ENCODE measurements at places on chromosomes 1 and 21.

- DNase-seq: no peak
These were observed 90.1 kb downstream of the ZSWIM5 start for GRCh38 chr1:45116340-45116739.

DNA sequence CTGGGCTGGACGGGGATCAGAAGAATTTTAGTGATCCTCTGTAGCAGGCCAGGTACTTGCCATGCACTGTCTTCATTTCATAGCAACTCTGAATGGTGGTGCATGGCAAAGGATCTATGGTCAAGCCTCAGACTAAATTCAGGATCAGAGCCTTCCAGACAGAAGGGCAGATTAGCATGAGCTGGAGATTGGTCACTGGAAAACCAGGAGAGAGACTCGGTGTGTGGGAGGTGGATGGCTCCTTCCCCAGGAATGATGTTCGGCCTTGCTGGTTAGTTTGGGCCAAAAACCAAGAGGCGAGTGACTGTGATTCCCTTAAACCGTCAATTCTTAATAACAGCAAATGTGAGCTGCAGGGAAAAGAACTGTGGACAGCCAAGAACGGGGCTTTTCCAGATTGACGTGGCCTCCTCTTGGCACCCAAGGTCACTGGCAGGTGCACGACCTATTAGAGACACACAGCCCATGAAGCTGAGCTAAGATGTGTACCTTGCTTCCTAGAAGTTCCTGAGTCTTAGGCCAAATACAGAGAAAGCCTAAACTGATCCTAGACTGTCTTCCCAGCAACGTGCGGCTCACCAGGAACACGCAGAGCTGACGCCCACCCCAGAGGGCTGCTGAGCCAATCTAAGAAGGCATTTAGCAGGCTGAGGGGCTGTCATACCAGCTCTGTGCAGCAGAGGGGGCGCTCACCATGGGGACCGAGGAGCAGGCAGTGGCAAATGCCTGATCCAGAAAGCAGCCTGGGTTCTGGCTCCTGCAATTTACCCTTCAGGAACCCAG is 18.5 kb downstream of the ALDH4A1 start:
- peak; percentile 12 for DNase-seq

GRCh38 chr1:198231779-198232178 is 75.0 kb downstream of the NEK7 start:
- DNase-seq: no peak

GRCh38 chr1:200969726-200970561 is 53.6 kb downstream of the KIF21B start:
- no peak for DNase-seq

DNA sequence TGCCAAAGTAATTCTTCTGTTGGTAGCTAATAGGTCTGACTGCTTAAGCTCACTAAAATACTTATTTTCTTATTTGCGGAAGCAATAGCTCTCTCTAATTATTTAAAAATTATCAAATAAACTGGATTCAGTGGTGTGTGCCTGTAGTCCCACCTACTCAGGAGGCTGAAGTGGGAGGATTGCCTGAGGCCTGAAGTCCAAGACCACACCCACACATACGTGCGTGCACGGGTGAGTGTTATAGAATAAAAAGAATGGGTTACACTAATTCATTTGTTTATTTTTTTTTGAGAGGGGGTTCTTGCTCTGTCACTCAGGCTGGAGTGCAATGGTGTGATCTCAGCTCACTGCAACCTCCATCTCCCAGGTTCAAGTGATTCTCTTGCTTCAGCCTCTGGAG is 94.2 kb upstream of the HNRNPU start:
- no peak for DNase-seq

GRCh38 chr1:14961661-14962267 is 191.8 kb upstream of the TMEM51 start:
- DNase-seq: peak; percentile 21

GRCh38 chr1:42936309-42937078 is 22.2 kb downstream of the SLC2A1 start:
- DNase-seq: no peak

DNA sequence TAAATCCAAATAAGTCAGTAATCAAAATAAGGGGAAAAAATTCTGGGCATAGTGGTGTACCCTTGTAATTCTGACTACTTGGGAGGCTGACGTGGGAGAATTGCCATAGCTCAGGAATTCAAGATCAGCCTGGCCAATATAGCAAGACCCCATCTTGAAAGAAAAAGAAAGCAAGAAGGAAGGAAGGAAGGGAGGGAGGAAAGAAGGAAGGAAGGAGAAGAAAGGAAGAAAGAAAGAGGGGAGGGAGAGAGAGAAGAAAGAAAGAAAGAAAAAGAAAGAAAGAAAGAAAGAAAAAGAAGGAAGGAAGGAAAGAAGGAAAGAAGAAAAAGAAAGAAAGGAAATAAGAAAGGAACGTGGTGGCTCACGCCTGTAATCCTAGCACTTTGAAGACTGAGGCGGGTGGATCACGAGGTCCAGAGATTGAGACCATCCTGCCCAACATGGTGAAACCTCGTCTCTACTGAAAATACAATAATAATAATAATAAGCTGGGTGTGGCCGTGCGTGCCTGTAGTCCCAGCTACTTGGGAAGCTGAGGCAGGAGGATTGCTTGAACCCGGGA is 64.5 kb upstream of the ROR1 start:
- no peak for DNase-seq

- DNase-seq: no peak
These were observed 555.6 kb downstream of the LTN1 start for GRCh38 chr21:28437061-28437460.

- no peak for DNase-seq
These were observed 505.8 kb downstream of the PLPP3 start for GRCh38 chr1:56073614-56074006.

- DNase-seq: no peak
These were observed 36.2 kb upstream of the EFCAB14 start for GRCh38 chr1:46755121-46755520.

- DNase-seq: no peak
These were observed 6.1 kb downstream of the C1orf159 start for GRCh38 chr1:1109743-1110142.

- no peak for DNase-seq
These were observed 17.8 kb upstream of the PPP2R5A start for GRCh38 chr1:212267460-212267859.

GRCh38 chr1:231279081-231279480 is 38.1 kb downstream of the GNPAT start:
- DNase-seq: no peak

DNA sequence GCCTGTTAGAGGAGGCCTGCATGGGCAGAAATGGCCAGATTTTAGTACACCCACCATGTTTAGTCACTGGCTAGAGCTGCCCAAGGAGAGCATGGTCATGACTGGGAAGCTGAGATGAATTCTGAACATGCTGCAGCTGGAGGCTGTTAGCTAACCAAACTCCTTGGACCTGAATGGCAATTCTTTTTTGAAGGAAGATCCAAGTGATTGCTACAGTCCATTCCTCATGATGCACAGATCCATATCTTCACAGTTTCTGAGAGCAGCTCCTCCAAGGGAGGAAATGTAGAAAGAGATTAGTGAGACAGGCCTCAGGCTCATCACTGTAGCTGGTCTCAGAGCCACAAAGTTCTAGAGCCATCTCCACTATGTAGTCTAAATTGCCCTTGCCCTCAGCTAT is 11.1 kb downstream of the ZFYVE9 start:
- DNase-seq: no peak

- DNase-seq: no peak
These were observed 9.6 kb downstream of the ZNF644 start for GRCh38 chr1:91012196-91012595.

DNA sequence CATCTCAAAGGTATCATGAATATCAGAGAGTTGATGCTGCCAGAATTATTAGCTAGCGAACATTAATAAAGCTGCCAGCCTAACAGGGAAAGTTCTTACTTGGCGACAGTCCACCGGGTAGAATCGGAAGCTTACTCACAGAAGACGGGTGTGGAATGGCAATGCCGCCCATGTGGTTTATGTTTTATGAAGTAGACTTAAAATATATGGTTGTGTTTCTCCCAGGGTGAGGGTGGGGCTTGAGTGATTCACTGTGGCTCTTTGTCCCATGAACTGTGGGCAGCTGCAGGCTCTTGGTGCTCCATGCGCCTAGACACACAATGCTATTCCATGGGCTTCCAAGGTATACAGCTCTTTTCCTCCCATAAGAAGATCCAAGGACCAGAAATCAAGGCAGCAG is 162.7 kb downstream of the PIGK start:
- no peak for DNase-seq

DNA sequence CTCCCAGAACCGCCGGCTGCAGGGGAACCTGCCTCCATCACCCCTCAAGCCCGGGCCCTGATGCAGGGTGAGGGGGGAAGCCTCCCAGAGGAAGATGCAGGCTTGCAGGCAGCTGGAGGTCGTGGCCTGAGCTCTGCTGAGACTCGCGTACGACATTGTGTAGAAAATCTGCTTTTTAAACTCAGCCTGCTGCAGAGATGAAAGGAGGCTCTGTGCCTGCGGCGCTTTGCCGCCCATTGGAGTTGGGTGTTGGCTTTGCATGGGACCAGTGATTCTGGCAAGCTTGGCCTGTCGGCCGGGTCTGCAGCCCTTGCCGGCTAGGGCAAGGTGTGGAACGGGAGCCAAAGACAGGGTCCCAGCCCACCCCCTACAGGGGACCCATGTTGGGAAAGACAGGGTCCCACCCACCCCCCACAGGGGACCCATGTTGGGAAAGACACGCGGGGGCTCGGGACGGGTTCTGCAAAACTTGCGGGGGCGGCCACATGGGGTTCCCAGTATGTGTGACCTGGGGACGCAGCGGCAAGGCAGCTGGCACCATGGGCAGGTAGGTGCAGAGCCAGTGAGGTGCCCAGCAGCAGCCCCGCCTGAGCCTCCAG is 55.6 kb downstream of the SLX9 start:
- DNase-seq: no peak

- no peak for DNase-seq
These were observed 217.0 kb upstream of the PKN2 start for GRCh38 chr1:88466899-88467580.

GRCh38 chr1:232431748-232432147 is 198.2 kb downstream of the SIPA1L2 start:
- no peak for DNase-seq

GRCh38 chr1:162333991-162334390 is 42.7 kb downstream of the SPATA46 start:
- DNase-seq: no peak

DNA sequence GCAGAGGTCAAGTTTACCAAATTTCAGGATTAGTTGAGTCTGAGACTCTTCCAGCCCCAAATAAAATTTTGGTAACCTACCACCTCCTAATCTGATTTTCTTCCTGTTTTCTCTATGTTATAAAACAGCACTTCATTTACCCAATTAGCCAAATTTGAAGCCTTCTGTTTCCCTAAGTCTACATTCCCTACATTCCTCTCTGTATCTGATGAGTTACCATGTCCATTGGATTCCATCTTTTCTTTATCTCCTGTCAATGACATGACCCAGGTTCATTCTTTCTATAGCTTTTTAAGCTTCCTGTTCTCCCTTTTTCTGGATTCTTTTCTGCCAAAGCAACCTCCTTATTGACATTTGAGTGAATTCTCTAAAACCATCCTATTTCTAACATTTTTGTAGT is 72.8 kb downstream of the OSBPL9 start:
- DNase-seq: no peak

DNA sequence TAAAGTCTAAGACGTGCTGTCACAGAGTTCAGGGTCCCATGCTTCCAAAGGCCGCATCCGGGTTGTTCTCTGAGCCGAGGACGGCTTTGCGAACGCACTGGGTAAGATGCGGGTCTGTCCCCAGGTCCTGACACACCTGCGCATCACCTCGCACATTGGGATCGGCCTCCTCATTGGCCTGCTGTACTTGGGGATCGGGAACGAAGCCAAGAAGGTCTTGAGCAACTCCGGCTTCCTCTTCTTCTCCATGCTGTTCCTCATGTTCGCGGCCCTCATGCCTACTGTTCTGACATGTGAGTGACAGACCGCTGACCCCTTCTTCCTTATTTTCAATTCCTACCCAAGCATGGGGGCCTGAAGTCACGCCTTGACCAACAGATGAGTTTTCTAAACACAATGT is 25.3 kb downstream of the TFF3 start:
- no peak for DNase-seq

DNA sequence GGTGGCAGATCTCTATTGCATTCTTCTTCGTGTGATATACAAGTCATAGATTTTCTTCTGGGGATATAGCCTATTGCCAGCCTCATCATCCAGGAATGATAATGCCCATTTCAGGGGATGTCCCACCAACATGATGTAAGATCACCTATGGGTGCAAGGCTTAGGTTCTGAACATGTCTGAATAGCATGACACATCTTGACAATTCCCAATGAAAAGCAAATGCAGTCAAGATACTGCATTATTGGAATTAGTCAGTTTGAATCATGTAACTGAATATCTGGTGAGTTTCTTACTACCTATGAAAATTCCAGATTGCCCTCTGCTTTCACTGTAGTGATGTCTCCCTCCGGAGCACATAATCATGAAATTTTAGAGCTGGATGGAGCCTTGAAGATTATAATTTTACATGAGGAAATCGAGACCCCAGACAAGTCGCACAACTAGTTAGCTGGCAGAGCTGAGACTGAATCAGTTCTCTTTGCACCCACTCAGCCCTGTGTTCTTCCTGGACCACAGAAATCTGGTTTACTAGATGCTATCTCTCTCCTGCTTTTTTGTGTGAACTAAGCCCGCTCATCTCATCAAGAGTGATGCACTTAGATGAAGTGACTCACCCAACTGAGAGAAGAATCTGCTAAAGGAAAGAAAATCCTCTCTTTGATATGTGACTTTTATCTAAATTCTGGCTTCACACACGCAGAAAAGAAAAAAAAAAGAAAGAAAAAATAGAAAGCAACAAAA is 65.0 kb downstream of the WDR64 start:
- no peak for DNase-seq

DNA sequence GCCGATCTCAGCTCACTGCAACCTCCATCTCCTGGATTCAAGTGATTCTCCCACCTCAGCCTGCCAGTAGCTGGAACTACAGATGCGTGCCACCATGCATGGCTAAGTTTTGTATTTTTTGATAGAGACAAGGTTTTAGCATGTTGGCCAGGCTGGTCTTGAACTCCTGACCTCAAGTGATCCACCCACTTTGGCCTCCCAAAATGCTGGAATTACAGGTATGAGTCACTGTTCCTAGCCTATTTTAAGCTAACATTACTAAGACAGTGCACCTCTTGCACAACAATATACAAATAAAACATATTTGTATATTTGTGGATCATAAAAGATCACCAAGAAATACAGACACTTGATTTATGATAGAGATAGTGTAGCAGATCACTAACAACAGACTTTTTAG is 139.1 kb downstream of the DUSP10 start:
- DNase-seq: no peak

- DNase-seq: no peak
These were observed 42.3 kb downstream of the COL24A1 start for GRCh38 chr1:86114236-86114635.

GRCh38 chr1:237873487-237874211 is 17.1 kb downstream of the ZP4 start:
- peak; percentile 7 for DNase-seq

- DNase-seq: no peak
These were observed 18.9 kb downstream of the HTR1D start for GRCh38 chr1:23198373-23198772.

Measured in NCI-H524 (cell line).